Ovary (tissue), 10 donors: ENCODE measurements at places on chromosomes 3 and 15.

GRCh38 chr3:124784686-124785382 is 54.6 kb downstream of the UMPS start:
- no peak for DNase-seq

DNA sequence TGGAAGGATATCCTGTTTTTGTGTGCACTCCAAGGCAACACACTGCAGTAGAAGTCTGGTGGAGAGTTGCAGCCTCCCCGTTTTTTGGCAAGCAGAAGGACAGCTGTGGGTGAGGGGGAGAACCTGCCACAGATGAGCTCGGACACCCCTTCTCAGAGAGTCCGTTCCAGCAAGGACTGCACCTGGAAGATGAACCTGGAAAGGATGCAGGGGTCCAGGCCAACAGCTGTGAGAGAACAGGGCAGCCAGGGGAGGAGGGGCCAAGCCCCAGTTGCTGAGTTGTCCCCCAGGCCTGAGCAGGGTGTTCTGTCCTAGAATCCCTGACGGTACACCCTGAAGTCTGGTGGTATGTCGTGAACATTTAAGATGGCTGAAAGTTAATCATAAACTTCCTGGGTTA is 30.2 kb downstream of the ZXDC start:
- DNase-seq: no peak

DNA sequence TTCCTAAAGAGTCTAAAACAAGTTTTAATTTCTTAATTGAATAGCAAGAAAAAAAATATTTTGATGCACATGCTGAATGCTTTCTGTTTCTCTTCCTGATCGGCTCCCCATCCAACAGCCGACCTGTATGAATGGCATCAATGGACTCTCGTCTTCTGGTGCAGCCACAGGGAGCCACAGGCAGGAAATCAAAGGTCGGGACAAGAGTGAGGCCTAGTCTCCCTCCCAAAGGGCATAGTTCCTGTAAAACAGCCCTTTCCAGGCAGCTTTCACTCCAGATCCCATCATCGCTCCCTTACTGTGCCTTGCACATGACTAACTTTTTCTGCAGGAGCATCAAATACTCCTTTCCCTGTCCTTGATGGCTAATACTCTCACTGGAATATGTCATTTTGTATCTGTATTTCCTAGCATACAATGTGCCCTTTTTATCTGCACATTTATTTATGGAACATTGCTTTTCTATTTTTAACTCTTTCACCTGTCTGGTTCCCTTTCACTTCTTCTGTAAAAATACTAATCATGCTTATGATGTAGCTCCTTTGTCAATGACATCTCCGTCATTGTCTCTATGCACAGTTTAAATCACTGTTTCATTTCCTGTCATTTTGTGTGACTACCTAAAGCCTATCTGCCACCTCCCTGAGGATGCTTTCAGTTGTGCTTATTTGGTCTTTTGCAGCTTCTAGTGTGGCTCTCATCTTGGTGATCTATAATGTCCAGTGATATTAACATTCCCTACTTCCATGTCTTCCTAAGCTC is 326.2 kb downstream of the CTNNB1 start:
- no peak for DNase-seq

DNA sequence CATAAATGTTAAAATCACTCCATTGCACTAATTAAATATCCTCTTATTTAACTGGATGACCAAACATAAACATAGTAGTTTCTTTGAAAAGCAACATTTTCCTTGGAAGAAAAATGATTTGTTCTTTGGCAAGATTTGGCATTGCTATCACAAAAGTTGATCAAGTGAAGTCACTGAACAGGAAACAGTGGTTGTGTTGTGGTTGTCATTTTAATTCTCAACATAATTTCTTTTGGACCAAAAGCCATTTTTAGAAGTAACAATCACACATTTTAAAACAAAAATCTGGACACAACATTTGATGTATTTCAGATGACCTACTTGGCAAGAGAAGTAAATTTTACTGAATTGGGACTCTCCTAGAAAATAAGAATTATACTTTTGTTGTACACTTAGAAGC is 872.3 kb downstream of the ROBO1 start:
- no peak for DNase-seq

DNA sequence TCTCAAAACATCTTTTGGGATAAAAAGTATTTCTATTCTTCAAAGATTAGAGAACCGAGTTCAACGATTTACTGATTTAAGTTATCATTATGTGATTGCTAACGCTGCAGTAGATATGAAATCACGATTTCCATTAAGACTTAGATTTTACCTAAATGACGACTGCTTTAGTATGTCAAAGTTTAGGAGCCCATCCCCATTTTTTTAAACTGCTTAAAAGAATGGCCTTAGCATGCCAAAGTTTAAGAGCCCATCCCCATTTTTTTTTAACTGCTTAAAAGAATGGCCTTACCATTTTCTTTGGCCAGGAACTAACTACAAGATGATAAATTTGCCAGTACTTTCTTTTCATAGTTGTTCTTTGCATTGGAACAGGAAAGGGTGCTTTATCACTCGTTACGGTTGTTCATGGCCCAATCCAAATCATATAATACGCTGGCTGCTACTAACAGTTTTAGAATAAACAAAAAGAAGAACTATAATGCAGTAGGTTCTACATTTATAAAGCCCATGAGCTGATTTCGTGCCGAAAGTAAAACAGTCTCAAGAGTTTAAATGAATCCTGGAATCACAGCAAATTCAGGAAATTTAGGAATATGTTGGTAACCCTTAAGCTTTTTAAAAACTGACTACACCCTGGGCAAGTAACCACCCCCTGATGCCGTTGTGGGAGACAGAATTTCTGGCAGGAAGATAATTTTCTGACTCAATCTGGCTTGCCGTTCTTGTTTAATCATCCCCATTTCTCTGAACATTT is 869 bp upstream of the TSC22D2 start:
- peak; percentile 26 for DNase-seq
